ENCODE measurements at places on chromosomes 12 and 14.

GRCh38 chr12:23803540-23803939 is 145.9 kb downstream of the SOX5 start:
- DNase-seq: no peak

DNA sequence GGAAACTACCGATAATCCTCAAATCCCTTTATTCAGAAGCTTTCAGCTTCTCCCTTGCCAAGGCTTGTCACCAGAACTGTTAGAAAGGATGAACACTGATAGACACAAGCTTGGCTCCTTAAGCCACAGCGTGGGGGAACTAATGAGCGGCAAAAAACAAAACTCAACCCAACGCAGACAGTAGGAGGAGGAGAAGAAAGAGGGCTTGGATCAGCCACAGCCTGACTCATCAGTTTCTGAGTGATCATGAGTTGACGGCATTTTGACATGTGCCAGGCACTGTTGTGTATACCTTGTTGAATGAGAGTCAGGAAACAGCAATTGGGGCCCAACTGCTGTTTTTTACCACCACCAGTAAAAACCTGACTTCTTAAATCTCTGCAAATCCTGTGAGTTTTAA is 23.7 kb downstream of the PLXNC1 start:
- DNase-seq: no peak

GRCh38 chr12:108312693-108313189 is 26.4 kb downstream of the CMKLR1 start:
- DNase-seq: no peak

GRCh38 chr14:20662968-20663732 is 21.2 kb upstream of the RNASE4 start:
- DNase-seq: peak; percentile 52

DNA sequence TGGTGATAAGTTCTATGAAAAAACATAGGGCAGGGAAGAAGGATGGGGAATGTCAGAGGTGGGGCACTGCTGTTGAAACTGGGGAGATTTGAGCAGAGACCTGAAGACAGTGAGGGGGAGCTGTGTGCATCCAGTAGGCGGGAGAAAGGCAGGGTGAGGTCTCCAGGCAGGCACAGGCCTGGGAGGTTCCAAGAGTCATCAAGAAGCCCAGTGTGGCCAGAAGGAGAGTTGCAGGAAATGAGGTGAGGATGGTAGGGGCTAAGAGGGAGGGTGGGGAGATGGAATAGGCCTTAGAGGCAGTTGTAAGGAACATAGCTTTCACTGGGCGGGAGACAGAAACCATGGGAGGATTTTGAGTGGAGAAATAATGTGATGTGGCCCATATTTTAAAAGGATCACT is 341.8 kb downstream of the GLT1D1 start:
- DNase-seq: no peak

DNA sequence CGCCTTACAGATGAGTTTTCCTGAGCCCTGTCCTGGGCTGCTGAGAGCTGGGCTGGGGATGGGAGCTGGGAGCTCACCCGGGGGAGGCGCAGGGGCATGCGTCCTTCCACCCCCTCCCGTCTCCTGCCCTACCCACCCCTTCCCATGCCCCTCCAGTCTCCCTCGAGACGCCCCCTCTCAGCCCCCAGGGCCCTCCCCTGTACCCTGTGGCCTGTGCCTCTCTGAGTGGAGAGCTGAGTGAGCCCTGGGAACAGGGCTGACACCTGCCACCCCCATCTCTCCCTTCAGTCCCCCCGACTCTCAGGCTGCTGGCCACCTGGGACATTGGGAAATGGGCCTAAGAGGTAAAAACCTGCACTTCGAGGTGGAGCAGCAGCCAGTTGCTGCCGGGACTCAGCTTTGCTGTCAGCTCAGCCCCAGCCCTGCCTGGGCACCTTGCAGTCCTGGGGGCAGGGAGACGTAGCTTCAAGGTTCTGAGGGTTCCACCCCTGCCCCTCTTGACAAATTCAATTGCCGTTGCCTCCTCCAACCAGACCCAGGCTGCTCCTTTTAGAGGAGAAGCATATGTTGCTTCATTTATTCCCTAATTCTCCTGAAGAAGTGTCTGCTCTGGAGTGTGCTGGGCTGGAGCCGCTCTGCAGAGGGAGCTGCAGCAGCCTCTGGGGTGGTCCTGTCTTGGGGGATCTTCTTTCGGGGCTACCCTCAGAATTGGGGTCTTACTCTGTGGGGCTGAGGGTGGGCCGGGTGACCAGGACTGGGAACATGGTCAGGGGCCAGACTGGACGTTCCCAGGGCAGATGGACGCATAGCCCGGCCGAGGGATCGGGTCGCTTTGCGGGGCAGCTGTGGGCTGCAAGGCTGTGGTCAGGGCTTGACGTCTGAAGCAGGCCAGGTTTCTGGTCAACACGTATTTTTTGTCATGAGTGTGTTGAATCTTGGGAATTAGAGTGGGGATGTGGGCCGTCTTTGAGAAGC is 141.4 kb downstream of the ADGRD1 start:
- DNase-seq: no peak
